Esophagus squamous epithelium (tissue), 5 donors: ENCODE measurements at places on chromosomes 13 and 19.

DNA sequence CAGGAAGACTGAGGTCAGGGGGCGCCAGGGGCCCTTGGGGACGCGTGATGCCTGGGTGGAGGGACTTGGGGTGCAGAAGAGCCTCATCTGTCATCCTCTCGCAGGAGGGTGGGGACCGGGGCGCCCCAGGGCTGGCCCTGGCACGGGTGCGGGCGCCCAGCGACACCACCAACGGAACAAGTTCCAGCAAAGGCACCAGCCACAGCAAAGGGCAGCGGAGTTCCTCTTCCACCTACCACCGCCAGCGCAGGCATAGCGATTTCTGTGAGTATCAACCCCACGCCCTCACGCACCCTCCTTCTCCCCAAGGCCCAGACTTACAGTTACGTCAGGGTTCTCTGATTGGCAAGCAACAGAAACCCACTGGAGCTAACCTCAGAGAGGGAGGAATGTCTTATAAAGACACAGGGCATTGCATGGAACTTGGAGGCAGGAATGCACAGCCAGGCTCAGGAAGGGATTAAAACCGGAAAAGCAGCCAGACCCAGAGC, 29.4 kb downstream of the MARK4 start:
- H3K27me3 ChIP-seq: no peaks in the 10 kb centered on the region
- H3K4me3 ChIP-seq: no peak overlapping the region
- peaks cover 99% of the 10 kb centered on the region for H3K36me3 ChIP-seq

GRCh38 chr19:13920940-13921747, 15.1 kb downstream of the CC2D1A start:
- H3K27ac ChIP-seq: no peak overlapping the region
- no peak overlapping the region for H3K4me3 ChIP-seq
- DNase-seq: no peak
- no peaks in the 10 kb centered on the region for H3K27me3 ChIP-seq
- peaks cover 96% of the 10 kb centered on the region for H3K36me3 ChIP-seq

GRCh38 chr13:21364916-21365315, 94.2 kb downstream of the ZDHHC20 start:
- H3K27ac ChIP-seq: no peak overlapping the region
- DNase-seq: no peak
- no peak overlapping the region for H3K4me3 ChIP-seq
- no peaks in the 10 kb centered on the region for H3K4me1 ChIP-seq
- no peaks in the 10 kb centered on the region for H3K27me3 ChIP-seq

- no peaks in the 10 kb centered on the region for H3K4me1 ChIP-seq
- H3K27me3 ChIP-seq: no peaks in the 10 kb centered on the region
- no peak overlapping the region for H3K27ac ChIP-seq
Measured at GRCh38 chr13:105643966-105644365, 891.5 kb downstream of the EFNB2 start.
